ENCODE measurements at places on chromosomes 4 and X. TPM values are rescaled to one million over a fixed set of nuclear protein-coding genes. Genes with fewer than 3 reads are reported as not detected.

The TMEM47 gene
- total RNA-seq = 0.82 TPM

The RCHY1 gene
- total RNA-seq = 16.0 TPM

The RP2 gene
- 5.7 TPM for total RNA-seq

The GLRB gene
- 0.64 TPM for total RNA-seq

The XPNPEP2 gene
- total RNA-seq = not detected

The TEX13B gene
- total RNA-seq = not detected

The SPIN4 gene
- 2.3 TPM for total RNA-seq

The IL1RAPL2 gene
- total RNA-seq = not detected

The UGT2B10 gene
- total RNA-seq = not detected

The SSX4B gene
- not detected for total RNA-seq

The RBM47 gene
- 21.3 TPM for total RNA-seq

The ADGRG4 gene
- total RNA-seq = not detected

The CABS1 gene
- not detected for total RNA-seq

The NALF2 gene
- 5.5 TPM for total RNA-seq

The USP17L5 gene
- total RNA-seq = not detected

The FAM114A1 gene
- total RNA-seq = 30.1 TPM

The TMSB15A gene
- total RNA-seq = not detected

The CCSER1 gene
- total RNA-seq = not detected

The SLC25A5 gene
- 719 TPM for total RNA-seq

The SMIM31 gene
- total RNA-seq = 0.07 TPM

The ARHGAP6 gene
- not detected for total RNA-seq

The COL4A6 gene
- total RNA-seq = 15.5 TPM

The MTCP1 gene
- total RNA-seq = 15.0 TPM

The FGB gene
- 13.0 TPM for total RNA-seq

The FREM3 gene
- total RNA-seq = not detected

The BMPR1B gene
- total RNA-seq = 7.6 TPM

The NRK gene
- not detected for total RNA-seq

The MAGIX gene
- 1.7 TPM for total RNA-seq

The IBSP gene
- not detected for total RNA-seq

The HSFX4 gene
- not detected for total RNA-seq

The FATE1 gene
- total RNA-seq = not detected
